Stimulated activated CD4-positive, alpha-beta T cell treated with anti-CD3 and anti-CD28 coated beads, Interleukin-1b, Interleukin-23, amount 100 ng/mL, for 1 hour (primary cell): ENCODE measurements at places on chromosomes 3 and 15.

DNA sequence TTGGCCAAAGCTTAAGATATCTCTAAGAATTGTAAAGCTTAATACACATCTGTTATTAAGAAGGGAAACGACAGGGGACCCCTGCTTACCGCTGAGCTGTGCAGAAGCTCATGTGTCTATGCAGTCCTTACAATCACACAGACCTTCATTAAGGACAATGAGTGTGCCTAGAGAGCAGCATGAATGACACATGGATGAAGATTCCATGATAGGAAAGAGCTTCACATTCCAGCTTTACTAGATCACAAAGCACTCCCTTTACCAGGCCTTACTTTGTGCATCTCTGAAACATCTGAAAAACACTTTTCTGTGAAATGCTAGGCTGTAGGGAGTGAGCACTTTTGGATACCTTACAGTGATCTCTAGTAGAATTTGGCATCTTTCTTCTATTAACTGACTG is 32.0 kb downstream of the RNF168 start:
- no peak for DNase-seq

DNA sequence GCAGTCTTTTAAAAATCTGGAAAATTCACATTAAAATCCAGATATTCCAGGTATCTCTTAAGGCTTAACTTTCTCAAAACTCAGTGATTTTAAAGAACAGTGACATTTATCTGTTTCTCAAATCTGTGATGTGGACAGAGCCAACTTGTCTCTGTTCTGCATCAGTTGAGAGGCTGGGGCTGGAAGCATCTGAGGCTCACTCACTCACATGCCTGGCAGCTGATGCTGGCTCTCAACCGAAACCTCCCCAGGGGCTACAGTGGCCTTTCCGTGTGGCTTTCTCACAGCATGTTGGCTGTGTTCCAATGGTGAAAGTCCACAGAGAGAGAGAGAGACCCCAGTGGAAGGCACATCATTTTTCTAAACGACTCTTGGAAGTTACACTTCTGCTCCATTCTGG is 53.5 kb downstream of the CEMIP start:
- no peak for DNase-seq

GRCh38 chr15:63256433-63257274 is 20.8 kb upstream of the APH1B start:
- no peak for DNase-seq

- no peak for DNase-seq
These were observed 22.0 kb downstream of the RGMA start for GRCh38 chr15:93066834-93067648.

DNA sequence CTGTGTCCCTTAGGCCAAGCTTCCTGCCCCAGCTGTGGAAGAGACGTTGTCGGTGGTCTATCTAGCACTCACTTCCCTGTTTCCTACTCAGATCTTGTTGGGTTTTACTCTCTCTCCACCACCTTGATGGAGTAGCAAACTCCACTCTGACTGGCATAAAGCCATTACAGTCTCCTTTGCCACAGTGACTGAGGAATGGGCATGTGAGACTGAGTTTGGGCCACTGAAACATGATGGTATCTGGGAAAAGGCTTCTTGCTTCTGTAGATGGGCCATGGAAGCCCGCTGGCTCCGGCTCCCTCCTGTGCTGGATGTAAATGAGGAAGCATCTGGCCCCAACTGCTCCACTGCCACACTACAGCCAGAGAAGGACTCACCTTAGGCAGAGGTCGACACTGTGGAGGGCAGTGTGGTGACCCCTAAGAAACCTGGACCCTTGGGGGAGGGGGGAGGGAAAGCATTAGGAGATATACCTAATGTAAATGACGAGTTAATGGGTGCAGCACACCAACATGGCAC is 9.4 kb upstream of the CAMK1 start:
- no peak for DNase-seq

GRCh38 chr3:45664578-45664977 is 24.6 kb upstream of the SACM1L start:
- DNase-seq, result no peak

DNA sequence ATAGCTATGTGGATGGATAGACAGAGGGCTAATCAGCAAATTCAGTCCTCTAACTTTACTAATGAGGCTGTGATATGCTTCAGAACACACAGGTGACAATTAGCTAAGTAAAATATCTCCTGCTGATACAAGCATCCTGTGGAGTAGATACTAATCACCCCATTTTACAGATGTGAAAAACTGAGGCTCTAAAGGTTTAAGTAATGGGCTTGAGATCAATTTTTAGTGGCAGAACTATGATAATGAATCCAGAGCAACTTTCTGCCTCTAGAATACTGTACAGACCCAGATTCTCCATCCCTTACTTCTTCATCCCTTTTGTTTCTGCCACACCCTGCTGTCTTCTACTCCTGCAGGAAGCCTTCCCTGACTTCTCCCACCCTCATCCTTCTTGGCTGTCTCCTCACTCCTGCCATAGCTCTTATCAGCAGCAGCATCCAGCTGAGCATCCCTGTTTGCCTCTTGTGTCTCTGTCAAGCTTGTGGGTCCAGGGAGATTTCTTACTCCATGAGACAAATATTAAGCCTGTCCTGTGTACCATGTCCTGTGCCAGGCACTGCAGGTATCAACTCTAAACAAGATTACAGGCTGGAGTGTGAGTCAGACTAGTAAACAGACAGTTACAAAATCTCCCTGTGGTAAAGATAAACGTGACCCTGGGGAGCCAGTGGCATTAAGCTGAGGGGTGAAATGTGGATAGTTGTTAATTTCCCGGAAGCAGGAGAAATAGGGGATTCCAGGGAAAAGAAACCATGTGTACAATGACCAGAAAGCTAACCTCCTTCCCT is 39.2 kb downstream of the SLC6A11 start:
- DNase-seq, result no peak

GRCh38 chr3:161585922-161586321 is 89.3 kb downstream of the OTOL1 start:
- no peak for DNase-seq

DNA sequence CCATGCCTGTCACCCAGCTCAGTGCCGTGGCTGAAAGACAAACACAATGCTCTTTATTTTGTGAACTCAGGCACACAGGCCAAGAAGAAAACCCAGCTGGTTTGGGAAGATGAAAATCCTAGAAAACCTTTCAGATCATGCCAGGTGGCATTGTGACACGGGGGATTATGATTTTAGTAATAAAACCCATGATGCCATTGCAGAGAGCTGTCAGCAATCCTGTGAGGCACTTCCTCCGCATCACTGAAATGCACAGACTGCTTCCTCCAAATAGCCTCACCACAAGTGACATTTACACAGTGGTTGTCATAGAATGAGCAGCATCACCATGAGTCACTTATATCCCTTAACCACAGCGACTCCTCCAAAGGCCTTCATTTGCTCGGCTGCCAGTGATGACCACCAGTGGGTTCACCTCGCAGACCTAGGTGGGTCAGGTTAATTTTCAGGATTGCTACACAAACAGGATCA is 22.7 kb downstream of the ABHD6 start:
- no peak for DNase-seq

DNA sequence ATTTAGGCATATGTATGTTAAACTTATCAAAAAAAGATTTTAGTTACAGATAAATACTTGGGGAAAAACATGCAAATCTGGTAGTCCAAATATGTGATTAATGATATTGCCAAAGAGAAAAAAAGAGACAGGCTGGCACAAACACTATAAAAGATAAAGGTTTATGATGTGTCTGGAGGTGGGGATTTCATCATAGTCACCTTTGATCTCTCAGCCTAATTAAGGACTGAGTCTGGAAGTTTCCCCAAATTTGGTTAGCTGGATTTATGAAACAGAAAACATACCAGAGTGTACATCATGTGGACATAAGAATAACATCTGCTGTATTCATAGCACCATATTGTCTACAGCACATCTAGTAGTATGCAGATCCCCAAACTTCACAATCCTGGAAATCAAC is 157.0 kb downstream of the FGF12 start:
- DNase-seq, result no peak

- DNase-seq, result no peak
These were observed 438.4 kb downstream of the OCA2 start for GRCh38 chr15:27660676-27661075.

DNA sequence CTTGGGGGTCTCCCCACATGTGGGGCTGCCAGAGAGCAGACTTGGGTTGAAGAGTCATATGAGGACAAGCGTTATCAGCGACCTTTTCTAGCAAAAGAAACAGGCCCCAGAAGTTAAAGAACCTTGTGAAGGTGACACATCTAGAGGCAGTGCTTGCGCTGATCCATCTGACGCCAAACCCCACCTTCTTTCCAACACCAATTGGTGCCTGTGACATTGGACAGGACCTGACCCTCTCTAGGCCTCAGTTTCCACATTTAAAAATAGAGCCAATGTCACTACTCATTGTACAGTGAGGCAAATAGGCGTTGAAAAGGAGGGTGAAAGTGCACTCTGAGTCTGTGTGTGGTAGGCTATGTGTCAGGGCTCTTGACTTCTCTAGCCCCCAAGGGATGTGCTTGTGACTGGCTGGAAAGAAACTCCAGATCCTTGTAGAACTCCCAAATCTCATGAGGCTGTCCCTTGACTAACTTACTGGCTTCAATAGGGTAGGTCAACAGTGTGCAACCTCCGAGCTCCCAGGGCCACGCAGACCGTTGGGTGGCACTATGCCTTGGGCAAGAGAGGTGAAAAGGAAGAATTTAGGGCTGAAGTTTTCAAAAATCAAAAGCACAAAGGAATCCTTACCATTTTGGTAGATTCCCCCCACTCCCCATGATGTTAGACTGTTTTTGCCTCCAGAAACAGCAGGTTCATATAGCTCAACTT is 666 bp upstream of the FAM219B start:
- DNase-seq, result no peak

DNA sequence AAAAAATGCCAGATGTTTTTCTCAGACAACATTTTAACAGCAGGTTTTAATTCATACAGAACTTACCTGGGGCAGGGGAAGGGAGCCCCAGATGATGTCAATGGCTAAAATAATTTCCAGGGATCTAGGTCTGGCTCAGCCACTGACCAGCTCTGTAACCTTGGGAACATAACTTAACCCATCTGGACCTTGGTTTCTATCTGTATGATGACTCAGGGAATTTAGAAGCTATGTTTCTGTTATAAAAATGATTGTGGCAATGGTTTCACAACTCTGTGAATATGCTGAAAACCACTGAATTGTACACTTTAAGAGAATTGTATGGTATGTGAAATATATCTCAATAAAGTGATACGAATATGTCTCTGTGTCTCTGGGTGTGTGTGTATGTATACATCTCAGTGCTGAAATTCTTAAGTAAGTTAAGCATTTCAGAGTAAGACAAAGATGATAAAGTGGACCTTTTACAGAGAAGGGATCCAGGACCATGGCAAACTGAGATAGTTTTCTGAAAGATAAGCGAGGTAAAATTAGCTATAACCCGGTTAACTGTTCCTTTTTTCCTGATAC is 2.9 kb downstream of the SH3GL3 start:
- DNase-seq, result no peak

DNA sequence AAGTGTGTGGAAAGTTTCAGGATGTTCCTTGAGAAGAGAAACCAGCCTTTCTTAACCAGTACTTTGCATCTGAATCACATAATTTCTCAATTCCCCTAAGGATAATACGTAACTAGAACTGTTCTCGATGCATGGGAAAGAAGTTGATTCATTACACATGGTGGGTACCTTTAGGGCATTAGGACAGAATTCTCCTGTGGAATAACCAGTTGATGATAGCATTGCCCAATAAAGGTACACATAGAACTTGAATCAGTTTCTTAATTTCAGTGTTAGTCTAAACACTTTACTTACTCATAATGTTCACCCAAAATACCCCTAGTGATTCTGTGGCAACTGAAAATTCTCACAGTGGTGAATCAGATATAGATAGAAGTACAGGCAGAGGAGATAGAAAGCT is 1030.9 kb downstream of the ROBO1 start:
- no peak for DNase-seq

- no peak for DNase-seq
These were observed 21.6 kb downstream of the ANAPC13 start for GRCh38 chr3:134464064-134464688.

- no peak for DNase-seq
These were observed 111.7 kb downstream of the NUP210 start for GRCh38 chr3:13308380-13308801.

GRCh38 chr3:136914739-136915138 is 43.0 kb upstream of the IL20RB start:
- no peak for DNase-seq

DNA sequence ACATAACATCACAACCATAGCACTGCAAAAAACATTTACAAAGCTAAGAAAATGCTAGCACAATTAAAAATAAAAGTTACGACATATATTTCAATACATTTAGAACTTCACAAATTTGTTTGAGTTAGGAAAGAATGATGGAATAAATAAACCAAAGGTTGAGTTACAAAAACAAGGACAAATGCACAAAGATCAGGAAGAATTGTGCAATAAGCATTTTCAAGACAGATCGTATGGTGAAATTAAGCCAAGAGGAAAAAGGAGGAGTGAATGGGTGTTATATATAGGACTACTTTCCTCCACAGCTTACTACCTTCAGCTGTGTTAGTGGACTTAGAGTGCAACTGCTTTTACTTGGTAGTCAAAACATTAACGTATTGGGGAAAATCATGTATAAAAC is 5.9 kb upstream of the CTXN2 start:
- no peak for DNase-seq

- DNase-seq, result no peak
These were observed 117.4 kb upstream of the LPP start for GRCh38 chr3:188036375-188037194.

DNA sequence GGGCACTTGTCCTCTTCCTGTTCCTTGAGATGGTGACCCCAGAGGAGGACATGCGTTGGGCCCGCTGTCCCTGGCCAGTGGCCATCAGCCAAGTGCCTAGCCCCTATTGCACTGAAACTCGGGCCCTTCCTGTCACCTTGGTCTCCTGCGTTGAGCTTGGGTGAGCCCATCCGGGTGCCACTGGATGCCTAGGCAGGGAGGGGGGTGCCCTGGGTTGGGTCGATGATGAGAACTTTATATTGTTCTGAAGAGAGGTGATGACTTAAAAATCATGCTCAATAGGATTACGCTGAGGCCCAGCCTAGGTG is 221.8 kb downstream of the SNRPN start:
- no peak for DNase-seq

DNA sequence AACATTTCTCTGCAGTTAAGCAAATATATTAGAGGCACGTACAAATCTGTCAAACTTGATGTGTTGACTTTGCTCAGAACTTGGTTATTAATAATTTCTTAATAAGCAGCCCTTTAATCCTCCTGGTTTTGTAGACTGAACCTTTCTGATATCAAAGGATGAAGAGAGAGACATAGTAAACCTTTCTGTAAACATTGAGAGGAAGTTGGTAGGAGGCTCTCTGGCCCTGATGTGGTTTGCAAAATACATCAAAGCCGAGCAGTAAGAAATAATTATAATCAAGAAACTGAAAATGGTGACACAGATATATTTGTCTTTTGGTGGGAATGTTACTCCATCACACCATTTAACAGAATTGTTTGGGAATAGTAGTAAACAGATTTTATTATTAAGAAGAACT is 111.9 kb downstream of the OXSM start:
- no peak for DNase-seq

DNA sequence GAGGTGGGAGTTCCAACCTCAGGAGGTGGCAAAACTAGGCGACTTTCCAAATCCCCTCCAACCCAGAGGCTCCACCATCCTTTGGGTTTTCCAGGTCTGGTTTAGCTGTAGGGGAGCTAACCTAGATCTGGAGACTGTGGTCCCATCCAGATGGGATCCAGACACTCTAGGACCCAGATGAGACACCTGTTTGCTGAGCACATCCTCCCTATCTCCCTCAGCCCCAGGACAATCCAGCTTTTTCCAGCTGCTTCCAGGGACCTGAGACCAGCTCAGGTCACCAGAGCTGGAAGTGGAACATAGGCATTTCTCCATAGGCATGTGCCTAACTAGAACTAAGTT is 18.2 kb downstream of the CRTAP start:
- no peak for DNase-seq
